IPS DF 6.9 (cell line): ENCODE measurements at places on chromosomes 2 and 18.

DNA sequence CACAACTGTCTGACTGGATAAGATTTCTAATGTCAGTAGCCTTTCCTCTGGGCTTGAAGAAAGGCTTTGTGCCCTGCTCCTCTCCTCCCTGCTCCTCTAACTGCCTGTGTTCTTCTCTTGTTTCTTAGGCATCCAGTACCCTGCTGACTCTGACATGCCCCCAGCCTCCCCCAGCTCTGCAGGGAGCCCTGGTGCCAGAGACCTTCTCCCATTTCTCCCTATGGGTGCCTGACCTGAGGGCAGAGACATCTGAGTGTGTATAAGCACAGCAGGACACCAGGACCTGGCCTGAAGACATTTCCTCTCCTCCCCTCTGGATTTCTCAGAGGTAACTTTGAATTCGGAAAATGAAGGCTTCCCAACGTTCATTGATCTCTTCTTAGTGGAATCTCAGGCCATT is 23.6 kb downstream of the RNF144A start:
- no peak for DNase-seq

GRCh38 chr2:105867587-105867986 is 122.9 kb downstream of the NCK2 start:
- no peak for DNase-seq

- no peak for DNase-seq
Measured at GRCh38 chr2:238439917-238440316, 13.2 kb downstream of the ASB1 start.

- DNase-seq, result no peak
Measured at GRCh38 chr2:203690117-203690431, 16.4 kb upstream of the CD28 start.

DNA sequence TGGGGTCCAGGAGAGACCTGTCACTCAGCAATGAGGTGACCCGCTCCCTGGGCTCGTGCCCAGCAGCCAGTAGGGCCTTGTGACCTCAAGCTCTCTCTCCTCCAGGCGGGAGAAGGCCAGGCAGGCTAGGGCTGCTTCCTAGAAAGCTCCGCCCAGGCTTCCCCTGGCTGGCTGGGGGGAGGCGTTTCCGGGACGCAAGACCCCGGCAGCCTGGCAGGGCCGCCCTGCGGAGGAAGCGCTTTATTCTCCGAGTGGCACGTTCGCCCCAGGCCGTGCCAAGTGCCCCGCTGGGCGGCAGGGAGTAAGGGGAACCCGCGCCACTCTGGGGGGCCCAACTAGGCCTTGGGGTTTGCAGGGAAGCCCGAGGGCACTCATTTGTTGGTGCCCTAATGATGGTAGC is 21.2 kb upstream of the EPAS1 start:
- DNase-seq, result no peak

- no peak for DNase-seq
Measured at GRCh38 chr2:235206399-235206798, 254.6 kb downstream of the SH3BP4 start.

GRCh38 chr18:57429167-57430078 is 5.8 kb upstream of the ONECUT2 start:
- no peak for DNase-seq

DNA sequence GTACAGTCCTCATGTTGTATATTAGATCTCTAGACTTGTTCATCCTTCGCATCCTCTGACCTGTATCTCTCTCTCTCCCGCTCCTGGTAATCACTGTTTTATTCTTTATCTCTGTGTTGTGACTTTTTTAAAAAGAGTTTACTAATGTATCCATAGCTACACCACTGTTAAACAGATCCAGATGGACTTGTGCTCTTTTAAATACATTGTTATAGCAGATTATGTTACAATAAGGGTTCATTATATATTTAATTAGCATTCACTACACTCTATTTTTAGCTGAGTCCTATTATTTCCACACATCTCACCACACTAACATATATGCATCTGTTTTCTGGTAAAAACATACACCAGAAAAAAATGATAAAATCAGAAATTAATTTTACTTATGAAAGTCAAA is 90.5 kb downstream of the RBM43 start:
- DNase-seq, result no peak

DNA sequence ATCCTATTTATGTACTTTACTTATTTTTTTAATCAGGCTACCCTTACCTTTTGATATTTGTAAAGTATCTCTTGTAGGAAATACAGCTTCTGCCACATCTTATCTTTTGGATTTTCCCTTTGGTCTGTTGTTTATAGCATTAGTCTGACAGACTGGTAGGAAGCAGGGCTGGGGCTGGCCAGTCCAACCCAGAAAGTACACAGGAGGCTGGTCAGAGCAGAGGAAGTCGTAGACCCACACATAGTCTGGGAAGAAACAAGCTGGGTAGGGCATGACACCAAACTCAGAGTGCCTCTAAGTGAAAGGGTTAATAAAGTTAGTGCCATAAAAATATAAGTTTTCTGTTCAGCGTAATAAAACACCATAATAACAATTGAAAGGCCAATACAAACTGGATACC is 51.7 kb downstream of the BOLA3 start:
- DNase-seq, result no peak

DNA sequence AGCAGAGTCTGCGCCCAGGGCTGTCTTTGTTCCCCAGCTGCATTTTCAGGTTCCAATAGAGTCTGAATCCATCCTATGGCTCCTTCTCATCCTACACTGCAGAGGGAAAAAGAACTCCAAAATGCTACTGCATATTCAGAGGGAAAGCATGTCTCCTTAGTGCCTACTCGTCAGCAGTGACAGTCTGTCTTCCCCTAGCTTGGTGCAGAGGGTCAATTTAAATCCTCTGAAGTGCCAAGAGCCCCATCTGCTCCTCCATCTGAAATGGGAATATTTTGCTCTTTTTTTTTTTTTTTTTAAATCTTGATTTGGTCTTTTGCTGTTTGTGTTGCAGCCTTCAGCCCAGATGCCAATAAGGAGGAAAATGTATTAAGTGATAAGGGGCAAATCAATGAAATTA is 199.3 kb downstream of the RNF144A start:
- DNase-seq, result no peak

- DNase-seq, result no peak
Measured at GRCh38 chr2:153004627-153005026, 286.2 kb downstream of the ARL6IP6 start.
